ENCODE measurements at places on chromosomes 3 and 15.
A peak's percentile ranks its signal among the peaks of the same experiment; 100 is the strongest.

DNA sequence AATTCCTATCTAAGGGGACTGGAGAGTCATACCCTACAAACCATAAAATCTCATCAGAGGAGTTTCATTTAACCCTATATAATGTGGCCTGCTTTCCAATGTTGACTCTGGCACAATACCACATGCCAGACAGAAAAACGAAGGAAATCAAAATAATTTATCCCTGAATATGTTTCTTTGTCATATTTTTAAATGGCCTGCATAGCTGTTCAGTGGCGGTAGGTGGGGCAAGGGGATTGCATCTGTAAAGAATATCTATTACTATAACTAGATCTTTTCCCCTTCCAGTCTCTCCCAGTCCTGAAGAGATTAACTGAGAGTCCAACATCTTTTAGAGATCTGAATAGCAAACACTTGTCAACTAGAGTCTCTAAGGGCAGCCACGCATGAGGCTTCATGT lies 278.1 kb upstream of the CTNNB1 start:
- DNase-seq = no peak

- peak; percentile 48 for DNase-seq
Measured at GRCh38 chr3:31132132-31132769, 237.8 kb upstream of the GADL1 start.

GRCh38 chr3:172562871-172563865 lies 39.9 kb upstream of the TNFSF10 start:
- no peak for DNase-seq

DNA sequence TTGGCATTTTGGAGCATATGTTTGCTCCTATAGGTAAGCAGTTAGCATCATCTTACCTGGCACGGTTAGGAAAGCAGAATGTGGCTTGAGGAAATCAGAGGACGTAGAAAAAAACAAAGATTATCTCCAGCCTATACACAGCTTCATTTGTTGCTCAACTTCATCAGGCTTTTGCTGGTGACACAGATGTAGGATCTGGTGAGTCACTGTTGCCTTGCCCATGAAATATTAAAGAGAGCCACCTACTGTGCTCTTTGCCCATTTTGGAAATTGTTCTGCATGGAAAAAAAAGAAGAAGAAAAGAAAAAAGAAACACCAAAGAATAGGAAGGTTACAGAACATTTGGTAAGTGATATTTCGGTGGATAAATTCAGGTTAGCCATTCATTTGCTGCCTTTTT lies 3.8 kb downstream of the IL1RAP start:
- DNase-seq = no peak

DNA sequence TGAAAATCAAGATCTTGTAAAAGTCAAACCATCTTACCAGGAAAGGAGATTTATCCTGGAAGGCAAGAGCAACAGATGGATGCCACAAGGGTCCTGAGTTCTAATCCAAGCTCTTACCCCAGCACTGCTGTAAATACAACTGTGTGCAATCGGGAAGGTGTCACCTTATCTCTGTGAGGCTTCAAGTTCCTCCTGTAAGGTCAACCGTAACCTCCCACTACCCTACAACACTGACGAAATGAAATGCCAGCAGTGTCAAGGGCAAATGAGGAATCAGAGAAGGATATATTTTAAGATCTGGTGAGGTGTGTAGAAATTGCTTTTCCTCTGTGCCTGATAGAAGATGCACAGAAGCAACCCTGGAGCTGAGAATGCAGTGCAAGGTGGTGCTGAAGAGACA lies 207.8 kb downstream of the NTRK3 start:
- DNase-seq = no peak

GRCh38 chr3:57091521-57092273 lies 31.2 kb downstream of the SPATA12 start:
- no peak for DNase-seq

DNA sequence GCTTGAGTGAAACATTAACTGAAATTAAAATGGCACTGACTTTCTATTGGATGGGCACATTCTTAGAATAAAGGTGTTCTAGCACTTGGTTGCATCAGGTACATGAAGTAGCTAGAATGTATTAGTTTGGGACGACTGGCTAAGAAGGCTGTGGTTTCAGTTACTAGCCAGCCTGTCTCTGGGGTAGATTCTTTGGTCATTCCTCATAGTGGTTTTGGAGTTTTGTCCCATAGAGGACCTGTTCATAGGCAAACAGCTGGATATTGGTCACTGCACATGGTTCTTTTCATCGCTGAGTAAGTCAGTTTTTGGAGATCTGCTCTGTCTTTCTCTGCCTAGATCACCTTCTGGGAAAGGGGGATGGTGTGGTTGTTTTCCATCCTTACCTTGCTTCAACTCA lies 55.3 kb downstream of the ADAMTSL3 start:
- no peak for DNase-seq

DNA sequence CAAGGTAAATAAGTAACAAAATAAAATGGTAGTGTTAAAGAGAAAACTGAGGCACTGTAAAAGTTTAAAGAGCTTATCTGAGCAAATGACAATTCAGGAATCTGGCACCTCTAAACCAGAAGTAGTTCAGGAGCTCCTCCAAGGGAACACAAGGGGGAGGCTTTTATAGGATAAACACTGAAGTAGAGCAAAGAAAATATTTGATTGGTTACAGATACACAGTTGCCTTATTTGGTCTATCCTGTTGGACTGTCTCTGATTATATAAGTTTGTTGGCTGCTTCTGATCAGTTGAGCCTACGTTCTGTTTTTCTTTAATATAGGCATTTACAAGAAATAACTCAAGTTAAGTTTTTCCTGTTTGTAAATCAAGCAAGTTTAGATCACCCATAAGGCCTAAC lies 146.9 kb downstream of the ERC2 start:
- DNase-seq = no peak

- DNase-seq = no peak
Measured at GRCh38 chr3:22606461-22606860, 596.7 kb upstream of the UBE2E2 start.

DNA sequence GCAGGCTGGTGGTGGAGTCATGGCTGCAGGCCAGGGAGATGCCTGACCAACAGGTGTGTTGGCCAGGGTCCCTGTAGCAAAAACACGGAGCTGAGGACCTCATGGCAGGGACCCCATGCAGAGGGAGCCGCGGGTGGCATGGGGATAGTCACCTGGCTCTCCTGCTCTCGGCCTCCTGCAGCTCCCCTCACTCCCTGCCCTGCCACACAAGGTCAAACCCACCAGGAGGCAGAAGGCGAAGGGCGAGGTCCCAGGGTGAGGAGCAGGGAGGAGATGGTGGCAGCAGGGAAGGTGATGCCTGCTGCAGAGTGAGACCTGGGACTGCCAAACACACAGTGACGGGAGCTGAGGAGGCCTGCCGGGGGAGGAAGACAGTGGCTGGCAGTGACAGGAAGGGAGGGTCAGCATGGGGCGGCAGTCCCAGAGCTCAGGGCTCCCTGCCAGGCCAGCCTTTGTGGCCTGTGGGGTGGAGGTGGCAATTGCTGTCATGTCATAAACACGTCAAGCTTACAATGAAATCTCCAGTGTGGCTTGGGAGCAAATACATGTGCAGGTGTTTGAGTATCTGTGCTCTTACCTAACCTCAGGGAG lies 144.3 kb downstream of the TJP1 start:
- no peak for DNase-seq

DNA sequence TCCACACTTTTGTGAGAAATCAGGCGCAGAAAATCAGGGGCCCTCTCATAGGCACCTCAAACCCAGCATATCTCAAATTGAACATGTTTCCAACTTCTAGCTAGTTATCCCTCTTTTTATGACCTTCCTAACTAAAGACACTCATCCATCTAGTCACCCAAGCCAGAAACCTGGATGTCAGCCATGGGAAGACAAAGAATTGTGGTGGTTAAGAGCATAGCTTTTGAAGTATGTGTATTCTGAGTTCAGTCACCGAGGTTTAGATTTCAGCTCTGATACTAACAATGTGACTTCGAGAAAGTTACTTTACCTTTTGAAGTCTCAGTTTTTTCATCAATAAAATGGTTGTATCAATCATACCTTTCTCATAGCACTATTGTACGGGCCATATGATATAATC lies 495.5 kb downstream of the NLGN1 start:
- DNase-seq = no peak

- peak; percentile 17 for DNase-seq
Measured at GRCh38 chr15:45136378-45136764, 6.6 kb downstream of the DUOX1 start.

DNA sequence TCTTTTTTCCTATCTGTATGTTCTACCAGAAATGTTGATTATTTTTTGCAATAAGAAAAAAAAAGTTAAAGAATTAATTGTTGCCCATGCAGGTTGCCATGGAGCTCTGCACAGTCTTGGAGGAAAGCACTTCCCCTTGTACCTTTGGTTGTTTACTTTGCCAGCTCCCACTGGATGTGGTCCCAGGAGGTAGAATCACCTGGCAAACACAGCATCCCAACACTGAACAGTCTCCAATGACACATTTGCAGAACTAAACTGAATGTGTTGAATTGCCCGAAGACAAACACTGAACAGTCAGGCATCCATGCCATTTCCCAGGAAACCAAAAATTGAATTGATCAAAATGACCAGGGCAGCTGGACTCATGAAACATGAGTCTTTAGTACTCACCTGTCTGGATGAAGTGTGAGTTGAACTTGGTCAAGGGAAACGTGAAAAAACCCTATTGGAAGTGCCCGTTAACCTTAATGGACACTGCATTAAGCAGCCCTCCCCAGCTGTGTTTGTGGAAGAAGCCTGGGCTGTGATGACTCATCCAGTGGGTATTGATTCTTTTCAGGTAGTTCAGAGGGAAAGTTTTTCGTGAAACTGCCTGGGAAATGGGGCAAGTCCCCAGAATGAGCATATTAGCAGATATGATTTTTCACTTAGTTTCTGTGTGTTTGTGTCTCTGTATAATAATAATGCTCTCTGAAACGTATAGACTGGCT lies 284.7 kb upstream of the STT3B start:
- DNase-seq = no peak

GRCh38 chr3:188925376-188925775 lies 246.4 kb upstream of the TPRG1 start:
- DNase-seq = no peak

DNA sequence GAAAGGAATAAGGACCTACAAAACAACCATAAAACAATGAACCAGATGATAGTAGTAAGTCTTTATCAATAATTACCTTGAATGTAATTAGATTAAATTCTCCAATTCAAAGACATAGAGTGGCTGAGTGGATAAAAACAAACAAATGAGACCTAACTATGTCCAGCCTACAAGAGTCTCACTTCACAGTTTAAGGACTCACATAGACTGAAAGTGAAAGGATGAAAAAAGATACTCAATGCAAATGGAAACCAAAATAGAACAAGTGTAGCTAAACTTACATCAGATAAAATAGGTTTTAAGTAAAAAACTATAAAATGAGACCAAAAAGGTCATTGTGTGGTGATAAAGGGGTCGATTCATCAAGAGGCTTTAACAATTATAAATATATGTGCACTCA lies 21.9 kb upstream of the NR1I2 start:
- DNase-seq = no peak

DNA sequence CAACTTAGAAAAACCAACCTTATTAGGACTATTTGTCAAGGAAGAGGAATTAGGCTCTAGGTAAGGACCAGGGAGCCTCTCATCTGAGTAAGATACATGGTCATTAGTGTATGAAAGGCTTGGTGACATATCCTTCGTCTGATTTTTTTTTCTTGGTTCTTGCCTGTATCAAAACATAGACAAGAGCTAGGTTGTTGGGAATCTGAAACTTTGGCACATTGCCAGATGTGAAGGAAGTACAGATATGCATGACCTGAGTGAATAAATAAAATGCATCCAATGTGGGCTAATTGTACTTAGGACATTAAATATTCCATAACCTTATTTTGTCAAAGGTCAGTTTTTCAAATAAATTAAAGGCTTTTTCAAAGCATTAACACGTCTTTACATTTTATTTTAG lies 151.8 kb downstream of the SYNPR start:
- DNase-seq = no peak

- DNase-seq = no peak
Measured at GRCh38 chr3:181134873-181135272, 145.3 kb upstream of the DNAJC19 start.

- no peak for DNase-seq
Measured at GRCh38 chr3:32842987-32843386, 25.2 kb downstream of the TRIM71 start.

DNA sequence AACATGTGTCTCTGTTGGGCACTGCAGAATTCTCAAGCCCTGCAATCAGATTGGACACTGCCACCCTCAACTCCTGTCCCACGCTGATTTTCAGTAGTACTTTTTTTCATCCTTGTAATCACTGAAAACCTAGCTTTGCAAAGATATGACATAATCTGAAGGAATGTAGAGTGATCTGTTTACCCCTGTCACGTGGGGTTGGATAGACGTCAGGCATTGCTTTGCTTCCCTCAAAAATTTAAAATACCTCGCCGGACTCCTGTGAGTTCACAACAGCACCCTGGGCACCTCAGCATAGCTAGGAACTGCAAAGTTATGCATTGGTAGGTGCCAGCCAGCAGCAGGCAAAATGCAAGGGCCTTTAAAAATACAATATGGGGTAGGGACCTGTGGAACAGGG lies 71.1 kb upstream of the OXTR start:
- DNase-seq = no peak

- no peak for DNase-seq
Measured at GRCh38 chr15:81111018-81111417, 23.1 kb upstream of the CFAP161 start.

DNA sequence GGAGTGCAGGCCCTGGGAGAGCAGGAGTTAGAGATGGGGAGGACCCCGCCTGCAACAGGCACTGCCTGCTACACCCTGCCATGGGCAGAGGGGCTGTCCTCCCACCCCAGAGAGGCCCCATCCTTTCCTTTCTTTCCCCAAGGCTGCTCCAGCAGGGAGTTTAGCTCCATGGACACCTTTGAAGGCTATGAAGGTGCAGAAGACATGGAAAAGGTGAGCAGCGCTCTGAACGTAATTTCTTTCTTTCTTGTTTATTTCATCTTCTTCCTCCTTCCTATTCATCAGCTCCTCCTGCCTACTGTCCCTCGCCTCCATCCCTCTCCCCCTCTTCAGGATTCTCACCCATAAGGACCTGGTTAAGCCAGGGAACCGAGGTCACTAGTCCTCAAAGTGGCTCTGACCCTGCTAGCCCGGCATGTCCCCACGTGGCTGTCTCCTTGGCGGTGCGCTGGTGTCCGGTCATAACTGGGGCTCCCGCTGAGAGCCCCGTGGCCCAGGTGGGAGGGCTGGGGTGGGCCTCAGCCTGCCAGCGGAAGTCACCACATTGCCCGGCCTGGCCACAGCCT lies 16.0 kb upstream of the ADIPOQ start:
- no peak for DNase-seq

- no peak for DNase-seq
Measured at GRCh38 chr15:74041311-74041756, 41.0 kb downstream of the GOLGA6A start.

GRCh38 chr15:50140098-50140497 lies 21.1 kb upstream of the ATP8B4 start:
- DNase-seq = no peak

Measured in NAMALWA (cell line).